ENCODE measurements at places on chromosomes 2 and 18.

- peak; percentile 80 for DNase-seq
Measured at GRCh38 chr2:215660687-215661086, 224.8 kb upstream of the FN1 start.

DNA sequence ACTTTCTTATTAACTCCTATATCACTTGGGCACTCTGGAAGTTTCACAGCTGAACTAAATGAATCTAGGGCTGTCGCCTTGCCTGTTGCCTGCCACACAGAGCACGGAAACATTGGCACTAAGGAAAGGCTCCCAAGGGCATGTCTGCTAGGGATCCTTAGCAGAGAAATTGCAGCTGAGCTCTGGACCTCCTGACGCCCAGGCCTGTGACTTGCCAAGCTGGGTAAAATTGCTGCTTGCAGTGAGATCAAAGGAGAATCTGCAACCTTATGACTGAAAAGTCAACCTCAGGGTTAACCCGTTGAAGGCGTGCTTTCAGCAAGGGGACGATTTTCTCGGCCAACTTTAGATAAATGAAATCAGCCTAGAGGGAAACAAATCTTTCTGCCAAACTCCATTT lies 189.8 kb downstream of the NCK2 start:
- no peak for DNase-seq

DNA sequence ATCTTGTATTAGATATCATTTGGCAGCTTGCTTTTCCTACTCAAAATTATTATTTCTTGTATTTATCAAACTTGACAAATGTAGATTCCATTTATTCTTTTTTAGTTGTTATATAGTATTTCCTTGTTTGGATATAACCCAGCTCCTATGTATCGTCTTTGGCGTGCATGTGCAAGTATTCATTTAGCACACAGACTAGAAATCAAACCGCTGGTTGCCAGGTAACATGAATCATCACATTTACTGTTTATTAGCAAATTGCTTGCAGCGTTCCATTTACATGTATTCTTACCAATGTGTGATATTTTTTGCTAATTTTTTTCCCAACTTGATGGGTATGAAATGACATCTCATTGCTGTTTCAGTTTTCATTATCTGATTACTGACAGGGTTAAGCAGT lies 2089.7 kb upstream of the CELF4 start:
- no peak for DNase-seq

- DNase-seq = no peak
Measured at GRCh38 chr2:238700506-238701340, 147.2 kb upstream of the TWIST2 start.

- no peak for DNase-seq
Measured at GRCh38 chr2:85831735-85832134, 57.1 kb downstream of the ST3GAL5 start.

GRCh38 chr18:37430357-37431076 lies 135.1 kb downstream of the CELF4 start:
- no peak for DNase-seq
